ENCODE measurements at places on chromosomes 16 and 17.
A peak's percentile ranks its signal among the peaks of the same experiment; 100 is the strongest.

DNA sequence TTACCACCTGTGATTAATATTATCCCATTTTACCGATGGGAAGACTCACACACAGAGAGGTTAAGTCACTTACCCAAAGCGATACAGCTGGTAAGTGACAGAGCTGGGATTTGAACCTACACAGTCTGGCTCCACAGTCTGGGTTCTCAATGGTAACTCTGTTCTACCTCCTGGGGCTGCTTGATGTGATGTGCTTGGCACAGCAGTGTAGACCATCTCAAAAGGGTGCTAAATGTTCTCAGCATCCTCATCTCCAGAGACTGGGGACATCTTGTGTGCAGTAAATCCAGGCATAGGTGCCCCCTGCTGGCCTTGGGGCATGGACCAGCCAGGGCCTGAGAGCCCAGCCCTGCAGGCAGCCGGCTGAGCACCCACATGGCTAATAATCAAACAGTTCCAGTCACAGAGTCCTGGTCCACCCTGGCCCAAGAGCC is 15.4 kb upstream of the KATNB1 start:
- peak; percentile 46 for DNase-seq

DNA sequence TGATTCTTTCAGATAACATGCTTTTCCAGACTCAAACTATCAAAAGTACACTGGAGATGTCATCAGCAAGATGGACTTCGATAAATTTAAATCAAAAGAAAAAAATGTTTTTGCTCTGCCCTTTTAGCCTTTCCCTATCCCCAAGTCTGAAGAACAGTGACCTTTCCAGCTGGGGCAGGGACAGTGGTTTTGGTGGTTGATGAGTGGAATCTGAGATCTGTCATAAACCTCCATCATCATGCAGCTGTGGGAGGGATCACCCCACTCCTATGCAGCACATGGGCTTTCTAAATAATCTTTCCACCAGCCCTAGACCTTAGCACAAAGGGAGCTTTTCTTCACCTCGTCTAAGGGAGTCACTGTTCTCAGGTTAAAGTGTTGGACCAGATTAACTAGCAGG is 869.5 kb upstream of the SOX9 start:
- peak; percentile 54 for DNase-seq

DNA sequence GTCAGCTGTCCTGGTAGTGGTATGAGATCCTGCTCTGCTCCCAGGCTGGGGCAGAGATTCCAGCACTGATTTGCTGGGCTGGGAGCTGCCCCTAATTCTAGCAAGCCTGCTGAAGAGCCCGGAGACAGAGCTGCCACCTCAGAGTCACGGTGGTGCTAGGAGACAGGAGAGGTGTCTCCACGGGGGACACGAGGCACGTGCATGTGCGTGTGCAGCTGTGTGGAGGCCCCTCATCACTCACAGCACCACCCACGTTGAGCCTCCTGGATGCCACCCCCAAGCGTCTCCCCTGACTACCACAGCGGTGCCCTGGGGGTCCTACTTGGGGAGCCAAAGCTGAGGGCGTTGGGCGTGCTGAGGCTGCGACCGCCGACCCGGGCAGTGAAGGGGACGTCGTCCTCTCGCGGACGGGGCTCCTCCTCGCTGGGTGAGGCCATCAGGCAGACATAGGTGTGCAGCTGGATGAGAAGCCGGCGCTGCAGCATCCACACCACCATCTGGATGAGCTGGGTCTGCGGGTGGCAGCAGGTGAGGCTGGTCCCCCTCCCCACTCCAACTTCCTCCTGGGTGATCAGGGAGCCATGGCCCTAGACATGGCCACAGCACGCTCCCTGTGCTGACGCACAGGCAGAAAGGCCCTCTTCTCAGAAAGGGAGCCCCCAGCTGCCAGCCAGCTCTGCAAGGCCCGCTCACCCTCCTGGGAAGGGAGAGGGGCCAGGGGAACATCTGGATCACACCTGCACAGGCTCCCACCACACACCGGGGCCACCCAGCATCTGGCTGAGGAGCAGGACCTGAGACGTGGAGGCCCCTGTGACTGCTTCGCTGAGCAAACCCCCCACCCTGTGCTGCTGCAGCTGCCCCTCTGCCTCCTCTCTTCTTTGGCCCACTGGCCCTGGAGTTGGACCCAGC is 11.6 kb downstream of the MPG start:
- no peak for DNase-seq

DNA sequence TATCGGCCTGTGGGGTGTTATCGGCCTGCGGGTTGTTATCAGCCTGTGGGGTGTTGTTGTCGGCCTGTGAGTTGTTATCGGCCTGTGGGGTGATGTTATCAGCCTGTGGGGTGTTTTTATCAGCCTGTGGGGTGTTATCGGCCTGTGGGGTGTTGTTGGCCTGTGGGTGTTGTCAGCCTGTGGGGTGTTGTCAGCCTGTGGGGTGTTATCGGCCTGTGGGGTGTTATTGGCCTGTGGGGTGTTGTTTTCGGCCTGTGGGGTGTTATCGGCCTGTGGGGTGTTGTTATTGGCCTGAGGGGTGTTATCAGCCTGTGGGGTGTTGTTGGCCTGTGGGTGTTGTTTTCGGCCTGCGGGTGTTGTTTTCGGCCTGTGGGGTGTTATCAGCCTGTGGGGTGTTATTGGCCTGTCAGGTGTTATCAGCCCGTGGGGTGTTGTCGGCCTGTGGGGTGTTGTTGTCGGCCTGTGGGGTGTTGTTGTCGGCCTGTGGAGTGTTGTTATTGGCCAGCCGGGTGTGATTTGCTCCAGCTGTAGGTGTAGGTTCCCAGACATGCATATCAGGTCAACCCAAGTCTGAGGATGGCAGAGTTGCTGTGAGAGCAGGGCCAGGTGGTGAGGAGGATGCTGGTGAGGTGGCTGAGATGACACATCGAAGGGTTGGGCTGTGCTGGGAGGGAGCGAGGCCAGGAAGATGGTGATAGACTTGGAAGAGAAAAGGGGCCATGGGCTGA is 7.1 kb downstream of the TRARG1 start:
- no peak for DNase-seq

- no peak for DNase-seq
Measured at GRCh38 chr16:23848958-23849357, 13.2 kb downstream of the PRKCB start.

GRCh38 chr17:54455251-54455868 is 445.3 kb upstream of the TOM1L1 start:
- no peak for DNase-seq

- no peak for DNase-seq
Measured at GRCh38 chr17:79930062-79930876, 91.0 kb upstream of the CBX4 start.

DNA sequence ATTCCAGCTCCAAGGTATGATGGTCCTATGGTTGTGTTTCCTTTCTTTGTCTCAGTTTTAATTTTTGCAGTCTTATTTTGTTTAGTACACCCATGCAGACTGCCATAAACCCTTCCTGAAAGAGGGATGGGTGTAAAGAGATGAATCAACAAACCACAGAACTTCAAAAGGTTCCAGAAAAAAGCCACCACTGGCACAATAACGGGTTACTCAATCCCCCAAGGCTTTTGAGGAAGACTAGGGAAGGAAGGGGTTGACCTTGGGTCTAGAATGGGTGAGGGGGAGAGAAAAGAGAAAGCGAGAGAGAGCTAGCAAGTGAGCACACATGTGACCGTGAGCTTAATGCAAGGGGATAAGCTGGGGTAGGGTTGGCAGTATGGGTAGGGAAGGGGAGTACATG is 168.1 kb downstream of the XYLT1 start:
- no peak for DNase-seq

- DNase-seq, result no peak
Measured at GRCh38 chr16:64116151-64116550, 1005.7 kb downstream of the CDH11 start.

DNA sequence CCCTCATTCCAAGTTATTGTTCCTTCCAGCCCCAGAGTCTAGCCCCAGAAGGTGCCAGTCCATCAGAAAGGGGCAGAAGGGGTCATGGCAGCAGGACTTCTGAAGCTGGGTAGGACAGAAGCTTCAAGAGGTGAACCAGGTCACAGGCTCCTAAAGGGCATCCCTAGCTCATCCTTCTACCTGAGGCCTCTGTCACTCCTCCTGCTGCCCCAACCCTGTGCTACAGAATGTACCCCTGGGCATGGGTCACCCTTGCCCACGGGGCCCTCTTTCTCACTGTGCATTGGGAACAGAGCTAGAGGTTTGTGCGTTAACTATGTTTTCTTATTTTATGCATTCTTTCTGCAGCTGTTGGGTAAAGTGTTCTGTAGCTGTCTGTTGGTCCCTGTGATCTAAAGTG is 46.5 kb downstream of the DNAH17 start:
- DNase-seq, result no peak

DNA sequence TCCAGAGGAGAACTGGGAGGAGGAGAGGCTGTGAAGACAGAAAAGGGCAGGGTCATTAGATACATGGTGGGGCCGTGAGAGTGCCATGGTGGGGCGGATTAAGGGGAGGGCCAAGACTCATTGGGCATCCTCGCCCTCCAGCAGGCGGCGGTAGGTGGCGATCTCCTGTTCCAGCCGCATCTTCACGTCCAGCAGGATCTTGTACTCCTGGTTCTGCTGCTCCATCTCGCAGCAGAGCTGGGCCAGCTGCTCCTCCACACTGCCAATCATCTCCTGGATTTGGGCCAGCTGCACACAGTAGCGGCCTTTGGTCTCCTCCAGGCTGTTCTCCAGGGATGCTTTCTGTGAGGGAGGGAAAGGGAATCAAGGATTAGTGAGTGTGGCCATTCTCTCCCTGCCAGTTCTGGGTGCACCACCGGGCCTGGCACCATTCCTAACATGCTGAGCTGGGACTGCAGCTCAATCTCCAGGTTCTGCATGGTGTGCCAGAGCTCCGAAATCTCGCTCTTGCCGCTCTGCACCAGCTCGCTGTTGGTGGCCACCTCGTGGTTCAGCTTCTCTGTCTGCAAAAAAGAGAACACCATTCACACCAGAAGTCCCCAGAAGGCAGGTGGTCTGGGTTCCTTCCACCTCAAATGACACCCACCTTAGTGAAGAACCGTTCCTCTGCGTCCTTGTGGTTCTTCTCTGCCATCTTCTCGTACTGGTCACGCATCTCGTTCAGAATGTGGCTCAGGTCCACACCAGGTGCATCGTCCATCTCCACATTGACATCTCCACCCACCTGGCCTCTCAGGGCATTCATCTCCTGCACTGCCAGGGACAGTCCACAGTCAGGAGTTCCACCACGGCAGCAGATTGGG is 129.0 kb downstream of the CCDC144A start:
- no peak for DNase-seq

- DNase-seq, result no peak
Measured at GRCh38 chr17:14337596-14338079, 36.8 kb downstream of the HS3ST3B1 start.

- no peak for DNase-seq
Measured at GRCh38 chr16:56640076-56640475, 1.6 kb downstream of the MT1A start.

DNA sequence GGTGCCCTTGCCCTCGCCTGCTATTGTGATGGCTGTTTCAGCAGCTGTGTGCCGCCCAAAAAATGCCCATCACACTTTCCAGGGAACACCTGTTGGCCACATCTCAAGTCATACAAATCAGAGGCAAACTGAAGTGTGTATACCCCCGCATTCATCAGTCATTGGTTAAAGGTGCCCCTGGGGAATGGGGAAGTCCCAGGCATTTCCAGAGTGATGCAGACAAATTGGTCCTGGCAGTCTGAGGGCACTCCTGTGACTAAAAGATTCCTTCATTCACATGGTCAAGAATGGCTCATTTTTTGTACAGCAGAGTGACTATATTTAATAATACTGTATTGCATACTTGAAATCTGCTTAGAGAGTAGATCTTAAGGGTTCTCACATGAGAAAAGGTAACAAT is 102.9 kb upstream of the TMEM97 start:
- DNase-seq, result no peak

DNA sequence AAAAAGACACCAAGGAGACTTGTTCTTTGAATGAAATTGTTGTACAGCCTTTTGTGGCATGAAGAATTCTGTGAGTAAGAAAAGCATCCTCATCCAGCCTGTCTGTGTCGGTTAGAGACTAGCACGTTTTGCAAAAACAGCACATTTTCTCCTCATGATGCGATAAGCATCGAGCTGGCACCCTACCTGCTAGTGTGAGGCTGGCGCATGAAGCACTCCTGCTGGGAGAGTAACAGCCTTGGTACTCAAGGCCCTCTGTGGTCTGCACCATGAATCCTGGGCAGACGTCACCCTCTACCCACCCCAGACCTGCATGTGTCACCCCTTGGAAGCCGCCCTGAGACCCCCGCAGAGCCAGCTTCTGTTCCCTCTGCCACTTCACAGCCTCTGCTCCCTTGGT is 92.6 kb upstream of the TMEM132E start:
- no peak for DNase-seq

DNA sequence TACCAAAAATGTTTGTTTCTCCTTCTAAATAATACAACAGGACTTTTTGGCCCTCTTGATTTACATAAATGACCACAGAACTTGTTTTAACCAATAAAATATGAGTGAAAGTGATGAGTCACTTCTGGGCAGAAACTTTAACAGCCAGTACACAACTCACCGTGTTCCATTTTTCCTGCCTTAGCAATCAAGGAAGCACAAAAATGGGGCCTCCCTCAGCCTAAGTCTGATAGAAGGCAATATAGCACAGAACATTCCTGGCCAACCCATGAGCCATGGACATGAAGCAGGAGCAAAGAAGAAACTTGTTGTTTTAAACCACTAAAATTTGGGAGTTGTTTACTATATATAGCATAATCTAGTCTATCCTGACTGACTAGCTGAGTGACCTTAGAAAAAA is 61.1 kb upstream of the MTMR4 start:
- peak; percentile 83 for DNase-seq

DNA sequence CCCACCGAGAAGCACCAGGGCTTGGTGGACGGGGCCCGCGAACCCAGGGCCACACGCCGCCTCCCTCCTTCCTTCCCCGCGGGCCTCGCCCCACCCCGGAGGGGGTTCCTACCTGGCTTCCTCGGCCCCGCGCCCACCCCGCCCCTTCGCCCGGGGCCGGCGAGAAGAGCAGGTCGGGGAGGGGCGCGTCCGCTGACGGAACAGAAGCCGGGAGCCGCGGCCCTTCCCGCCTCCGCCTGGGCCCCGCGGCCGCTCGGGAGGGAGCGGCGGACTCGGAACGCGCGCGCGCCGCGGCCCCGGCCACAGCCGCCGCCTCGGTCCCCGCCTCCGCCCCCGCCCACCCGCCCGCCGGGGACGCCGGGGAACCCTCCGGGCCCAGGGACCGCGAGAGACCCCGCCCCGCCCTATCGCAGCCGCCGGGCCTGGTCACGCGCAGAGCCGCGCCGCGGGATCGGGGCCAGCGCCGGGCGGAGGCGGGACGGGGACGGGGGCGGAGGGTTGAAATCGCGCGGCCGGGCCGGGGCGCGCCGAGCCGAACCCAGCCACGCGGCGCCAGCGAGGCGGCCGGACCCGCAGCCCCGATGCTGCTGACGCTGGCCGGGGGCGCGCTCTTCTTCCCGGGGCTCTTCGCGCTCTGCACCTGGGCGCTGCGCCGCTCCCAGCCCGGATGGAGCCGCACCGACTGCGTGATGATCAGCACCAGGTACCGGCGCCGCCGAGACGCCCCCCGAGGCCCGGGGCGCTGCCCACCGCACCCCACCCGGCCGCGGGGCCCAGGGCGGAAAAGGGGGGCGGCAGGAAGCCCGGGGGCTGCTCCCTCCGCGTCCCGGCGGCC is at the start of gene TLCD3A:
TSS of gene TLCD3A (plus strand) at position 530 of the 835 bp plus-strand sequence. CDS start at position 582, 52 bp downstream.
- peak; percentile 62 for DNase-seq

GRCh38 chr17:6546069-6546718 is 10.2 kb downstream of the PITPNM3 start:
- peak; percentile 34 for DNase-seq
